ENCODE measurements at places on chromosomes 7 and 10.

DNA sequence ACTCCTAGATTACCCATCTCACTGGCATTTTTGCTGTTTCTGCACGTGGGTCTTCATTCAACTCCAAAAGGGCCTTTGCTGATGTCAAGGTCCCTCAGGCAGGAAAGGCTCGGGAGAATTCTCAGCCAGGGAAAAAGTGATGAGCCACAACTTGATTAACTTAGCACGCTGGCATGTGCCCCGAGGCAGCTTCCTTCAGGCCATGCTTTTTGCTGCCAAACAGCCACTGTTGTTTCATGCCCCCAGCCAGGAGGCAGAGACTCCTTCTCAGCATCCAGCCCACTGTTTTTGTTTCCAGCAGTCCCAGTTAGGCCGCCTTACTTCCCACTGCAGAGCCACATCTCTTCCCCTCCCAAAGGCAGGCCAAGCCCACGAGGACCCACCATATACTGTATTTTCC lies 266.5 kb upstream of the YAE1 start:
- no peak overlapping the region for H3K4me3 ChIP-seq
- H3K27me3 ChIP-seq, result no peaks in the 10 kb centered on the region
- DNase-seq, result no peak
- no peaks in the 10 kb centered on the region for H3K36me3 ChIP-seq

DNA sequence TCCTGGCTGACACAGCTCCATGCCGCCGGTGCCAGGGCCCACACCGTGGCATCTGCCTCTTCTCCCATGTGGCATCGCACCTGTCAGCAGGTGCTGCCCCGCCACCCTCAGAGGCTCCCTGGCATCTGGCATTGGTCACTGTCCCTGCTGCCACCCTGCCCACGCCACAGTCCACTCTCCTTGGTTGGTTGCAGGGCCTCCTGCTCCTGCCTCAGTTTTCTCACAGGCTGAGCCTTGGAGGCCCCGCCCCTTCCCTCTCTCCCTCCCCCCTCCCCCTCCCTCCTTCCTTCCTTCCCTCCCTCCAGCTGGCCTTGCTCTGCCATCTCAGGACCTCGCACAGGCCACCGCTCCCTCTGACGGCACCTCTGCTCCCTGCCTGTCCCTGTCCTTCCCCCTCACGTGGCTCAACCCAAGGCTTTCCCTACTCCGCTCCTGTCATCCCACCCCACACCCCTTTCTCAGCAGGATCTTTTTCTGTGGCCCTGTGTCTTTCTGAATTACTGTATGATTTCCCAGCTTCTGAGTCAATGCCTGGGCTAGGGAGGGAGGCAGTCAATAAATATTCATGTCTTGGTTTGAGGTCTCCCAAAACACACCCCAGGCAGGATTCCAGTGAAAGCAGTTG lies 87.4 kb downstream of the INPP5A start:
- no peak overlapping the region for H3K27ac ChIP-seq
- DNase-seq, result no peak
- peaks cover 9% of the 10 kb centered on the region for H3K36me3 ChIP-seq
- peaks cover 7% of the 10 kb centered on the region for H3K27me3 ChIP-seq
- H3K4me1 ChIP-seq, result peaks cover 9% of the 10 kb centered on the region

GRCh38 chr10:52668024-52668423 lies 104.6 kb downstream of the MBL2 start:
- no peak for DNase-seq
- no peak overlapping the region for H3K27ac ChIP-seq
- H3K27me3 ChIP-seq, result no peaks in the 10 kb centered on the region
- H3K36me3 ChIP-seq, result no peaks in the 10 kb centered on the region
- no peaks in the 10 kb centered on the region for H3K4me1 ChIP-seq
- H3K4me3 ChIP-seq, result no peak overlapping the region

DNA sequence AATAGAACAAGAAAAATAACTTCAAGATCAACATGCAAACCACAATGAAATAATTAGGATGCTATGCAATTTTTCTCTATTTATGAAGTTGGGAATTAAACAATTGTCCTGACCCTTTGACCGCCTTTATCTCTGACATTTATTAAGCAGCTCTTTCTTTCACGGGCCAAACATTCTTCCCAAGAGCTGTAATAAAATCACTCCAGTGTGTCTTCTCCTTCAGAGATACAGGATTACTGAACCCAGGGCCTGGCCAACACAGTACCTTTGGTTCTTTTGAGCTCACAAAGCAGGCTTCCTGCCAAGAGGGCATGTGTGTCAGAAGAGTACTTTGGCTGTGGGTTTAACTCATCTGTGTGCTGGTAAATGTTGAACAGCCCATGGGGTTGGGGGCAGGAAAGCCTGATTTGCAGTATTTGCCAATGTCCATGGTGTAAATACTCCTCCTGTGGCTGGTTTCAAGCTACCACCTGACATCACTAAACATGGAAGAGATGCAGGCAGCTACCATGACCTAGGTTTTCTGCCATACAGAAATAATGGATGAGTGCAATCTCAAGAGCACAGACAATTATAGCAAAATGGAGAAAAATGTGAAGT lies 121.7 kb downstream of the FANK1 start:
- no peaks in the 10 kb centered on the region for H3K27me3 ChIP-seq
- no peak overlapping the region for H3K27ac ChIP-seq
- no peak overlapping the region for H3K4me3 ChIP-seq

DNA sequence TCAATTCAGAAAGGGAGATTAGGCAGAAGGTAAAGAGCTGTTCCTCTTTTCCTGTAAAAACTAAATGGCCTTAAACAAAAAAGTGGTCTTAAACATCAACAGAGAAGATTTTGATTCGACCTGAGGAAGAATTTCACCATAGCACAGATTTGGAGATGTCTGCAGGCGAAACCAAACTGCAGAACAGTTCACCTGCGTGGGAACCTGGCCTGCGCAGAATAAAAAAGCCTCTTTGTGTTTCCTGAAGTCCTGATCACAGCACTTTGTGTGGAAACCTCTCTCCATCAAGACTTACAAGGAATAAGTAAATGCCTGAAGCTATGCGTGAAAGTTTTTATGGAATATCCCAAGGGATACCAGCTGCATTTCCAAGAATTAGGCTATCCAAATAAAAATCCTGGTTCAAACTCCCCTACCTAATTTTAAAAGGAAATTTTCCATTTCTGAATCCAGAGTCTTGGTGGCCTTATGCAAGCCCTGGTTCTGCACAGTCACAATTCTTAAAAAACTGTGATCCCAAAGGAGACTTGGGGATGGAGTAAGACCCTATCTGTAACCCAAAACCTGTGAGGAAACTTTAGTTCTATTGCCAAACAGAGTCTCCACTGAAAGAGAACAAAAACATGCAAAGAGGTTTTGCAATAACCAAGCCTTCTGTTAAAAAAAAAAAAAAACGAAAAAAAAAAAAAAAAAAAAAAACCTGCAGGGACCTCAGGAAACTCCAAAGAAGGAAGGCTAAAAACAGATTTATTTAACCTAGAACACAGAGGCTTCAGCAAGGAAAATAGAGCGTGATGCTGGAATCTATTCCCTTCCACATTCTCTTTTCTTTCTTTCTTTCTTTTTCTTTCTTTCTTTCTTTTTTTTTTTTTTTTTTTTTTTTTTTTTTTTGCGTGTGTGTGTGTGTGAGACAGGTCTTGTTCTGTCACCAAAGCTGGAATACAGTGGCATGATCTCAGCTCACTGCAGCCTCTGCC lies 10.4 kb downstream of the CALML3 start:
- DNase-seq, result no peak
- peaks cover 15% of the 10 kb centered on the region for H3K4me1 ChIP-seq
- H3K4me3 ChIP-seq, result no peak overlapping the region
- H3K27ac ChIP-seq, result peak overlapping the region; percentile 76
- no peaks in the 10 kb centered on the region for H3K36me3 ChIP-seq

DNA sequence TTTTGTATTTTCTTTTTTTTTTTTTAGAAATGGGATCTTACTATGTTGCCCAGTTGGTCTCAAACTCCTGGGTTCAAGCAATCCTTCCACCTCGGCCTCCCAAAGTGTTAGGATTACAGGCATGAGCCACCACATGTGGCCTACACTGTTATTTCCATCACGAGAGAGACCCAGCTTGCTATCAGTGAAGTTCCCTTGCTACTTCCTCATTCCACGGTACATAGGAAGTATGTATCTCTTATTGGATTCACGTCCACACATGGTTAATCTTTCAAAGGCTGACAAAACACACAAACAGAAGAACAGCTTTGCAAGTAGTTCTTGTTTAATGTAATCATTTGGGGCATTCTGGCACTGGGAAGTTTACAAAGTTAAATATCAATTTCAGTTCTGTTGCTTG lies 50.9 kb downstream of the DCLRE1A start:
- H3K27ac ChIP-seq, result peak overlapping the region; percentile 31
- no peak overlapping the region for H3K4me3 ChIP-seq
- H3K36me3 ChIP-seq, result no peaks in the 10 kb centered on the region
- H3K4me1 ChIP-seq, result peaks cover 3% of the 10 kb centered on the region
- DNase-seq, result no peak

- no peak for DNase-seq
- H3K27ac ChIP-seq, result no peak overlapping the region
- no peaks in the 10 kb centered on the region for H3K27me3 ChIP-seq
- H3K36me3 ChIP-seq, result no peaks in the 10 kb centered on the region
- no peaks in the 10 kb centered on the region for H3K4me1 ChIP-seq
These were observed 316.8 kb upstream of the STEAP1 start for GRCh38 chr7:89837515-89837914.

Data from progenitor cell of endocrine pancreas (in vitro differentiated cells).